ENCODE measurements at places on chromosomes 13 and 19.
A peak's percentile ranks its signal among the peaks of the same experiment; 100 is the strongest.

- no peak overlapping the region for H3K4me3 ChIP-seq
- no peaks in the 10 kb centered on the region for H3K36me3 ChIP-seq
- H3K27ac ChIP-seq: no peak overlapping the region
- no peak for DNase-seq
- H3K27me3 ChIP-seq: no peaks in the 10 kb centered on the region
These were observed 137.5 kb downstream of the TNFRSF19 start for GRCh38 chr13:23707674-23708073.

DNA sequence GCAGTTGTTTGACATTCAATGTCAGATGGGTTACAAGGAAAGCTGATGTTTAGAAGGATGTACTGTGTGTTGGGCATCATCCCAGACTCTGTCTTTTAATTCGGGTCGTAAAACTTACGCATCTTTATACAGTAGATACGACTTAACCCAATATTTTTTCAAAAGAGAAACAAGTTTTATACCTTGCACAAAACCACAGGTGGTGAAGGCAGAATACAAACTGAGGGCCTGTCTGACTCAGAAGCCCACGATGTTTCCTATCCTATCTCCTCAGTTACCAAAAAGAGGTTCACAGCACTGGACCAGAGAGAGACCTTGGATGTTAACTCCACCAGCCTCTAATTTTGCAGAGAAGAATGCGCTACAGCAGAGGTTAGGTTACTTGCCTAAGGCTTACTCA, 477.0 kb downstream of the FOXO1 start:
- no peaks in the 10 kb centered on the region for H3K36me3 ChIP-seq
- peaks cover 49% of the 10 kb centered on the region for H3K4me1 ChIP-seq
- peak overlapping the region; percentile 22 for H3K27ac ChIP-seq
- no peak for DNase-seq
- H3K27me3 ChIP-seq: no peaks in the 10 kb centered on the region

DNA sequence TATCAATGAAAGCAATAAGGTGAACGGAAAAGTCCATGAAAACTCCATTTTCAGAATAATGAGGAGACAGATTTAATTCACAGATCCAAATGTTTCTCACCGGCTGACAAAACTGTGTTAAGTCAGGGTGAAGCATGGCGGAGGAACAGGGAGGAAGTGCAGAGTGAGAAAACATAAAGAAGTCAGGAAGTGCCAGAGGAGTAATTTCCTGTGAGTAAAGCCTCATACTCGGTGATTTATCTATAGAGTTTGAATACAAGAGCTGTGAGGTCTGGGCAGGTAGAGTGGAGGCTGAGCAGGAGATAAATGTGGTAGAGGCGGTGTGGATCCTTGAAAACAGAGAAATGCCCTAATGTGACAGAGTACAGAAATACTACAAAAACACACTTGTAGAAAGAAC, 11.4 kb downstream of the CARD8 start:
- DNase-seq: no peak
- peaks cover 17% of the 10 kb centered on the region for H3K36me3 ChIP-seq
- H3K4me3 ChIP-seq: no peak overlapping the region
- H3K27me3 ChIP-seq: no peaks in the 10 kb centered on the region

- H3K27me3 ChIP-seq: no peaks in the 10 kb centered on the region
- DNase-seq: no peak
- H3K4me1 ChIP-seq: peaks cover 11% of the 10 kb centered on the region
- H3K36me3 ChIP-seq: peaks cover 9% of the 10 kb centered on the region
- no peak overlapping the region for H3K27ac ChIP-seq
- no peak overlapping the region for H3K4me3 ChIP-seq
These were observed 11.3 kb downstream of the MYO9B start for GRCh38 chr19:17086834-17087233.

DNA sequence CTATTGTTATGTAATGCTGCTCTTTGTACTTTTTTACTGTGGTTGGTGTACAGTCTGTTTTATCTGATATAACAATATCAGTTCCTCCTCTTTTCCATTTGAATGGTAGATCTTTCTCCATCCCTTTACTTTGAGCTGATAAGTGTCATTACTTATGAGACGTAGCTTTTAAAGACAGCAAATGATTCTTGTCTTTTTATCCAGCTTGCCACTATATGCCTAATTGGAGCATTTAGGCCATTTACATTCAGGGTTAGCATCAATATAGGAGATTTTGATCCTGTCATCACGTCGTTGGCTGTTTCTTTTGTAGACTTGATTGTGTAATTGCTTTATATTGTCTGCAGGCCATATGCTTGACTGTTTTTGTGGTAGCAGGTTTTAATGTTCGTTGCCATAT, 894.2 kb upstream of the ATXN8OS start:
- H3K27ac ChIP-seq: no peak overlapping the region
- no peaks in the 10 kb centered on the region for H3K36me3 ChIP-seq
- H3K4me3 ChIP-seq: no peak overlapping the region
- no peak for DNase-seq
- H3K4me1 ChIP-seq: no peaks in the 10 kb centered on the region

DNA sequence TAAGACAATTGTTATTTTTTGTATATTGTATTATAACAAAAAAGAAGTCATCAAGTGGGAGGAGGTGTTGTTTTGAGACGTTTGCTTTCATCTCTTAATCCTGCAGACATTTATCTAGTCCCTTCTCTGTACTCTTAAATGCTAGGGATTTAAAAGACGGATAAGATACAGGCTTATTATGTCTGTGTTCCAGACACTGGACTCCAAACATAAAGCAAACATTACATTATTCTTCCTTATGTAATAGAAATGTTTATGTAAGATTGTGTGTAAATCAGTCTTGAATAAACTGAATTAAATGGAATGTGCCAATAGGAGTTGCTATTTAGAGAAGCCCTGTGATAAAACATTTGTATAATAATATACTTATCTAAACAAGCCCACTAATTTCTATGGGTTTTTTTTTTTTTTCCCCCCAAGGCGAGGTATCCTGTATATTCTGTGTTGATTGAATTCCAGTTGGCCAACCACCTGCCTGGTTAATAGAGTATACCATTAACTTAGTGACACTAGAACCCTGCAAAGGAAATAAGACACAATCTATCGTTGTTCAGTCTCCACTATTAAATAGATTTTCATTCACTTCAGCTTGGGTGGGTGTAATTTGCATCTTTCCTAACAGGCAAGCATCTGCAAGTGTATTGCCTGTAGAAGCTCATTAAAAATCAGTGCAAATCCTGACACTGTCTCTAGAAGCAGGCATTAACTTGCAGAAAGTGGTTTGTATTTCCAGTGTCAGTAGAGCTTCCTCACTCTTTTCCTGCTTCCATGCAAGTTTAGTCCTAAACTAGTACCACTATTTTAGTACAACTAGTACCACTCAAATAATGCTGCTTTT, 69.0 kb downstream of the LRCH1 start:
- H3K36me3 ChIP-seq: no peaks in the 10 kb centered on the region
- H3K4me3 ChIP-seq: no peak overlapping the region
- peak overlapping the region; percentile 45 for H3K27ac ChIP-seq
- DNase-seq: no peak
- H3K27me3 ChIP-seq: no peaks in the 10 kb centered on the region

DNA sequence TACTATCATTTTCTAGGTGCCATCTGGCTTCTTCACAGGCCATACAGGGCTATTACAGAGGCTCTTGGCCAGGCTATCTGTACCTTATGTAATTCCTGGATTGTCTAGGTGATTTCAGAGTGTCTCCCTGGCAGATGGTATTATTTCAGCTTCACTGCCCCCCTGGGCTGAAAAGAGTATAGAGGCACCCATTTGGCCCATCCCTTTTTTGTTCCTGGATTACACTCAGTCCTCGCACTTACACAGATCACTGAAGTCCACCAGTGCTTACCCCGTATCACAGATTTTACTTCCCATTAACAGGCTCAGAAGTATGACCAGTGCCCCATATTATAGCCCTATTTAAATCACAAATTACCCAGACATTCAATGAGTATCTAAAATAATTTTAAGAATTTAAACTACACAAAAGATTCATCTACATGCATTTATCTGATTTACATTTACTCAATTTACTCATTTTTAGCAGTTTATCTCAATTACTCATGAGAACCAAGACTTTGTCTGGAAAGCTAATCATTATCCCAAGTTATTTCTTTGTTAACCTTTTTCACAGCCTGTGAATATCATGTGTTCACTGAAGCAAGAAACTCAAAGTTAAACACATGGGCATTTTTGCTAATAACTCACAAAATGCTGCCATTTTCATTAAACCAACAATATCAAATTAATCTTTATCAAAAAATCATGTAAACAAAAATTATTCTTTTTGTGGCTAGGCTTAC, 121.0 kb downstream of the PCDH20 start:
- H3K4me1 ChIP-seq: no peaks in the 10 kb centered on the region
- H3K27ac ChIP-seq: no peak overlapping the region
- no peaks in the 10 kb centered on the region for H3K36me3 ChIP-seq
- H3K4me3 ChIP-seq: no peak overlapping the region
- DNase-seq: no peak
- H3K27me3 ChIP-seq: no peaks in the 10 kb centered on the region

DNA sequence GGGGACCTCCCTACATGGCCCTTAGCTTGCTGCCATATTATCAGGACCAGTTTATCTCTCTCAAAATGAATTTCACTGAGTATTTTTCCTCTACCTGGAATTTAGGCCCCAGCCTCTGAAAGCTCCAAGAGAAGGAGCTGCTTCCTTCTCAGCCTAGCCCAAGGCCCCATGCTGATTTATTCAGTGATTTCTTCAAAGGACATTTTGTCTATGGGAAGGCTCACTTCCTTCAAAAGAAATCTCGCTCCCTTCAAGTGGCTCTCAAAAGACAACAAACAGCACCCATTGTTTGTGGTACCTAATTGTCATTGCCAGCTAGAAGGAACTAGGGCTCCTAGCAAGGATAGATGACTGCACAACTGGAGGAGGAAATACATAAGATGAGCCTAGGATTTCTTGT, 172.4 kb downstream of the SLC7A1 start:
- peaks cover 3% of the 10 kb centered on the region for H3K27me3 ChIP-seq
- no peak for DNase-seq
- H3K27ac ChIP-seq: no peak overlapping the region
- H3K4me1 ChIP-seq: peaks cover 2% of the 10 kb centered on the region

DNA sequence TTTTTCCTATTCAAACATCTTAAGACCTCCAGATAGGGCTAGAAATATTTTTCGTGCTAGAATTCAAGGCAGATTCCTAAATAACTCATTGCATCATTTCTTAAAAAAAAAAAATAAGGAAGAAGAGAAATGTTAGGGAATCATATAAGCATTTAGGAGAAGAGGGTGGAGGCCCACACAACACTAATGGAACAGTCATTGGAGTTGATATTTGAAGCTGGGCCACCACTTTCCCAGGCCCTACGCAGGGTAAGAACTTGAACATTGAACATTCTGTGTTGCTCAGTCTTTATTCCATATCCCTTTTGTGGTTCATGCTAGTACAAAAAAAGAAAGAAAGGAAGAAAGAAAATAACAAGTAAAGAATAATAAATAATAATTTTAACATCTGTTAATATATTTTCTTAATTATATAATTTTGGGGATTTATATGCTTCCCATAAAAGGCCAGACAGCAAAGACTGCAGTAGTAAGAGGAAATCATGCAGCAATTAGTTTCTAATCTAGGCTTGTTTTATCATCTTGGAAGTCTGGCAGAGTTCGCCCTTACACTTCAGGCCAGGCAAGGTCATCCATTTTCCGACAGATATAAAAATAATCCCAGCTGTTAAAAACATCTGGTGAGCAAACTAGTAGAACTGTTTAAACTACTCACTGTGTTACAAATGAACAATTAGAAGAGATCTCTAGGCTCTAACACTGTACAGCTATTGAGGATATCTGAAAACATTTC, 127.7 kb downstream of the FRY start:
- DNase-seq: peak; percentile 82
- H3K36me3 ChIP-seq: peaks cover 8% of the 10 kb centered on the region
- peaks cover 7% of the 10 kb centered on the region for H3K4me1 ChIP-seq
- H3K4me3 ChIP-seq: no peak overlapping the region

DNA sequence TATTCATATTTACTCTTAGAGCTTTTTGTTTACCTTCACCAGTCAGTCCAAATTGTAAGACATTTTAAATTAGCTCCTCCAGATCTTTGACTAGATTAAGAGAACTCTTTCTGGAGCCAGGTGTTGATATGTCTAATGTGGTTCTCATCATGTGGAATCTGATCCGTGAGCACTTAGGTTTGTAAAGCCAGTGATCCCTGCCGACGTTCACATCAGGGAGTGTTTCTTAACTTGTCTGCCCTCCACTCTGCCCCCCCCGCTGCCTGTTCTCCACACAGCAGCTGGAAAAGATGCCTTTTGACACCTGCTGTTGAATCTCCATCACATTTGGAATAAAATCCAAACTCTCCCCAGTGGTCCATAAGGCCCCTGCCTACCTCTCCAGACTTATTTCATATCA, 17.7 kb downstream of the METTL21C start:
- no peak overlapping the region for H3K27ac ChIP-seq
- peaks cover 30% of the 10 kb centered on the region for H3K36me3 ChIP-seq
- no peak overlapping the region for H3K4me3 ChIP-seq
- DNase-seq: no peak
- no peaks in the 10 kb centered on the region for H3K4me1 ChIP-seq

Data from muscle of leg (tissue), 16 donors.